Esophagus squamous epithelium (tissue), 5 donors: ENCODE measurements at places on chromosomes 7 and 10.

DNA sequence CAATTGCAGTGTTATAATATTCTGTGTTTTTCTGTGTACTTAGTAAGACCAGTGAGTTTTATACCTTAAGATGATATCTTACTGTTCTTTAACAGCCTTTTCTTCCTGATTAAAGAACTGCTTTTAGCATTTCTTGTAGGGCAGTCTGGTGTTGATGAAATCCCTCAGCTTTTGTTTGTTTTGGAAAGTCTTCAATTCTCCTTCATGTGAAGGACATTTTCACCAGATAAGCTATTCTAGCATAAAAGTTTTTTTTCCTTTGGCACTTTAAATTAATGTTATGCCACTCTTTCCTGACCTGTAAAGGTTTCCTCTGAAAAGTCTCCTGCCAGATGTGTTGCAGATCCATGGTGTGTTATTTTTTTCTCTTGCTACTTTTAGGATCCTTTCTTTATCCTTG is 1059.8 kb downstream of the LRMDA start:
- no peak for DNase-seq

DNA sequence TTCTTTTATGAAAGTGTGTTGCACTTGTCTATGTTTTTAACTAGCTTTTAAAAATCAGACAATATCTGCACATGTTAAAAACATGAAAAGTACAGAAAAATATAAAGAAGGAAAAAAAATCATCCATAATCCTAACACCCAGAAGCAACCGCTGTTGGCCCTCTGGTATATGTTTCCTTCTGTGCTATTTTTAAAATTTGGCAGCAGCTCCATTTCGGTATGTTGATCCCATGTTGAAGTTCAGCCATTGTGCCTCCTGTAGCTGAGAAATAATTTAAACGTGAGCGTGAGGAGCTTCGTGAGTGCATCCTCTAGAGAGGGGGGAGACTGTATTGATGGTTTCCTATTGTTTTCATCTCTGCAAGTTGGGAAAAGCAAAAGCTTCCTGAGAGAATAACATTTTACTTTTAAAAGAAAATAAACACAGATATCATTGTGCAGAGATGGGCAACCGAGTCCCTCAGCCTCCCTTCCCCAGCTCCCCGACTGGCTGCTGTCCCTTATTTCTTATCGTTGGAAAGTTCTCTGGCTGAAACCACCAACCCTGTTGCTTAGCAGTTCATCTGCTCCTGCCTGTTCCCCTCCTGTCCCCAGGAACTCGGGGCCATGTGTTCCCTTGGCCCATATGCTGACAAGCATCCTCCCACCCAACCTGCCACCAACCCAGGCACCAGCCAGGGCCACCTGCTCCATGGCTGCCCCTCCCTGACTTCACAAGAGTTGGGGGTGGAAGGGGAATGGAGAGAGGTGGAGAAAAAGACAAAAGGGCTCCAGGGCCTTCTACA is 499.1 kb upstream of the PODXL start:
- no peak for DNase-seq

DNA sequence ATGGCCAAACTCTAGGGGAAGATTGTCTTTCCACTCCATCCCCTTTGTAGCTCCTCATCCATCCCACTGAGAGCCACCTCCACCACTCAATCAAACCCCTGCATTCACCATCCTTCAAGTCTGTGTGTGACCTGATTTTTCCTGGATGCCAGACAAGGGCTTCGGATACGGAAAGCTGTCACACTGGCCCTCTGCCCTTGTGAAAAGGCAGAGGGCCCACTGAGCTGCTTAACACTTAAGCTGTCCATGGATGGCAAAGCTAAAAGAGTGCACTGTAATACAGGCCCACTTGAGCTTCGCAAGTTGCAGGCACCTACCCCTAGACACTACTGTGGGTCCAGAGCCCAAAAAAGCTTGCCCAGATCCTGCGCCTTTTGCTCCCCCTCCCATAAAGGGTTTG is 237.2 kb downstream of the MAGI2 start:
- DNase-seq, result no peak

DNA sequence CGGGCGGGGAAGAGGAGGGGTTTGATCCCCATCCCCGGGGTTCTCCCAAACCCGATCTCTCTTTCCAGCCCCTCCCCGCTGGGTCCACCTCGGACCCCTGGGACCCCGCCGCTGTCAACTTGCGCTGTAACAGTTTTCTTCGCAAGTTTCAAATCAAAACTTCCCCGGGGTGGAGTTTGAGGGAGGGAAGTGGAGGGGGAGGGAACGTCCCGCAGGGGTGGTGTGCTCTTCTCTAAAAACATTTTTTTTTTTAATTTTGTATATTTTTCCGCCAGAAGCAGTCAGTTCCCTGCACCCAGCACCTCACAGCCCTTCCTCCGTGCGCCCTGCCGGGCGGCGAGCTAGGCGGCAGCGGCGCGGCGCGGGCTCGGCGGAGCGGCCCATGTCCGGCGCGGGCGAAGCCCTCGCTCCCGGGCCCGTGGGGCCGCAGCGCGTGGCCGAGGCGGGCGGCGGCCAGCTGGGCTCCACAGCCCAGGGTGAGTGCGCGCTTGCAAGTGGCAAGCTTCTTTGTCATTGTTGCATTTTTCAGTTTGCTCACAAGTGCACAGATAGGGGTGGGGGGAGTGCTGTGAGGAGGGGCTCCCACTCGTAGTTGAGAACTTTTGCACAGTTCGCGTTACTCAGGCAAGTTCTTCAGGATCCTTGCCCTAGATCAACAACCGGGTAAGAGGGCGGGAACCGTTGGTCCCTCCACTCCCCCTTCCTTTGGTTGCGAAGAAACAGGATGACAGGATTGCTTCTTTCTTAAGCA is 933 bp downstream of the MDFIC start:
- no peak for DNase-seq

- no peak for DNase-seq
These were observed 11.1 kb upstream of the MSS51 start for GRCh38 chr10:73444457-73444856.

GRCh38 chr10:32166365-32166764 is 110.1 kb upstream of the KIF5B start:
- DNase-seq, result no peak

- no peak for DNase-seq
These were observed 79.2 kb downstream of the CCDC3 start for GRCh38 chr10:12922117-12922900.

DNA sequence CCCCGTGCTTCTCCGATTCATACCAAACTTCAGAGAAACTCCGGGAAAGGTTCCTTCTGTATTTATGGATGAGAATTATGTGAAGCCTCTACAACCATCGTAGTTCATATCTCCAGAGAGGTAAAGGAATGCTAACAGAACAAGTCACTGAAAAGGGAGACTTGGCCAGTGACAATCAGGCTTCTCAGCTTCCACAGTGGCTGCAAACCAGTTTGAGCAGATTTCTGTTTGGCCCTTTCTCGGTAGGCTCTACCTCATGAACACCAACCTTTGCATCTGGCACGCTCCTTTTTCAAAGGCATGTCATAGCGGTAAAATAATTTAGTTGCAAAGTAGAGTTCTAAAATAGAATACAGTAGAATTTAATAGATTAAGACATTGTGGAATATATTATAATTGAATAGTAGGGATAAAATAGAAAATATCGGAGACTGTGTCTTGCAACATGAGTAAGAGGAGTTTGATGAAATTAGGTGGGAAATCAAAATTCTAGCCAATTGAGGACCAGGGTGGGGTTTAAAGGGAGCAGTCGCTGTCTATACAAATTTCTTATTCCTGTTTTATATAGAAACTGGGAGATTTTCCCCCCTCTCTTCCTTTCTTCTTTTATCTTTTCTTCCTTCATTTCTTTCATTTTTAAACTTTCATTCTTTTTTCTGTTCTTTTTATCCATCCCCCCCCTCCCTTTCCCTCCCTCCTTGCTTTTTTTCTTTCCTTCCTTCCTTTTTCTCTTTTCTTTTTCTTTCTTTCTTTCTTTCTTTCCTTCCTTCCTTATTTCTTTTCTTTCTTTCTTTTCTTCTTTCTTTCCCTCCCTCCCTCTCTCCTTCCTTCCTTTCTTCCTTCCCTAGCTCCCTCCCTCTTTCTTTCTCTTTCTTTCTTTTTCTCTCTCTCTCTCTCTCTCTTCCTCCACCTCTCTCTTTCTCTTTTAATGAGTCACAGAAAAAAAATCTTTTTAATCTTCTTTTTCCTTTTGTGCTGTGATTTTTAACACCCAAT is 161.5 kb upstream of the KLF6 start:
- no peak for DNase-seq

DNA sequence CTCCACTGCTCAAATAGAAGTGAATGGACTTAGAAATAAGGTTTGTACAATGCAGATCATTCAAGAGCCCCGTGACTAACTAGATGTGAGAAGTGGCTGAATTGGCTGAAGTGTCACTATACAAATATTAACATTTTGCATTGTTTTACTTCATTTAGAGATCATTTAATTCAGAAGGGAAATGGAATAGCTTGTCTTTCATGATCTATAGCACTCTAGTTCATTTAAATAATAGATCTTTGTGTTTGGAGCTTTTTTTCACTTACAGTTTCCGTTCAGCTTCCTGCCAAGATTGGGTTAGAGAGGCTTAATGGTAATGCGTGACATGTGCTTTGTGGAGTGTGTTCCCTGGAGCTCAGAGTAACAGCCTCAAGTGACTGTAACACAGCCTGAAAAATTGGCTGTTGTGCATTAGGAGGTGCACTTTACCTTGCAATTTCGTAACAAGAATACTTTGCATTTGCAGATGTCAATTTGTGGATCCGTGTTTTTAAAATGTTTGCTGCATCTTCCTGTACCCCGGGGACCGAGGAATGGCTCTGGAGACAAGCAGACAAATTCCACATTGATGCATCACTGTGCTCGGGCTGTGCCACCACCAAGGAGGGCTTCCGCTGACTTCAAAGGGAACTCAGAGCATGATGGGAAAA is 170.3 kb downstream of the NRP1 start:
- no peak for DNase-seq
